Chondrocyte (in vitro differentiated cells): ENCODE measurements at places on chromosomes 12 and 14. TPM values are rescaled to one million over a fixed set of nuclear protein-coding genes. Genes with fewer than 3 reads are reported as not detected.

DNA sequence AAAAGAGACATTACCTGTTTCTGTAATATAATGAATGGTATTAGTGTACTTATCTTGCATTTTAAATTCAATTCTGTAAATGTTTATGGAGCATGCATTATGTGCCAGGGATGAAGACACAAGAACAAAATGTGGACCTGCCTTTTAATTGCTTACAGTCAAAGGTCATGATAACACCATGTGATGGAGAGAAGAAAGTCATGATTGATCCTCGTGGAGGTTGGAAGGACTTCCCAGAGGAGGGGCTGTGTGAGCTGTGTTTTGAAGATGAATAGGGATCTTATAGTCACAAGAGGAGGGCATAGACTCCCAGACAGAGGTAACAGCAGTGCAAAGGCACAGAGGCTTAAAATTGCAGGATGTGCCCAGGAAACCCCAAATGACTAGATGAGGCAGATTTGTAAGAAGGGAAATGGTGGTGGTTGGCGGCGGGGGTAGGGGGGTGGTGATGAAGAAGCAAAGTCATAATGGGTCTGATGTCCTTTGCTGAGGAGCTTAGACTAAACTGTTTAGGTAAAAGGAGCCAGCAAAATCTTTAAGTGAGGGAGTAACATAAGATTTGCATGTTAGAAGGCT lies 151.5 kb downstream of the PRKCH start:
- DNase-seq: no peak

- no peak for DNase-seq
Measured at GRCh38 chr12:92199819-92200576, 54.4 kb upstream of the BTG1 start.

DNA sequence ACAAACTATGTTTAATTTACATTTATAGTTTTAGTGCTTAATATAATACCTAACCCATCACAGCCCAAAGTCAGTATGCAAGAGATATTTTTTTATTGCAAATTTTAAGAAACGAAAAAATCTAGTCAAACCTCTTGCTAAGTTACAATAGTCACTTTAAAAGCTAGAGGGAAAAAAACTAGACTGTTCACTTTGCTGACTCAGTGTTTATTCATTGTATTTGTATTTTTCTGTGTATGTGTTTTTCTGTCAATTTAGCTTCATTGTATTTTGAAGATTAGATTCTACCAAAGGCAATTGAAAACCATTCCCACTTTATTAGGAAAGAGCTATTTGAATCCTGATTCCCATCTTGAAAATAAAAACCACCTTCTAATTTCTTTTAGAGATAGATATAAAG lies 891.5 kb downstream of the SLC16A7 start:
- DNase-seq: no peak

GRCh38 chr12:89260841-89261637 lies 91.3 kb downstream of the DUSP6 start:
- DNase-seq: no peak

GRCh38 chr12:47983541-47984115 lies 20.2 kb downstream of the TMEM106C start:
- DNase-seq: peak; percentile 91

GRCh38 chr14:71322655-71323250 lies 415.5 kb downstream of the PCNX1 start:
- DNase-seq: no peak

GRCh38 chr12:110619534-110619953 lies 5.6 kb downstream of the TCTN1 start:
- no peak for DNase-seq

DNA sequence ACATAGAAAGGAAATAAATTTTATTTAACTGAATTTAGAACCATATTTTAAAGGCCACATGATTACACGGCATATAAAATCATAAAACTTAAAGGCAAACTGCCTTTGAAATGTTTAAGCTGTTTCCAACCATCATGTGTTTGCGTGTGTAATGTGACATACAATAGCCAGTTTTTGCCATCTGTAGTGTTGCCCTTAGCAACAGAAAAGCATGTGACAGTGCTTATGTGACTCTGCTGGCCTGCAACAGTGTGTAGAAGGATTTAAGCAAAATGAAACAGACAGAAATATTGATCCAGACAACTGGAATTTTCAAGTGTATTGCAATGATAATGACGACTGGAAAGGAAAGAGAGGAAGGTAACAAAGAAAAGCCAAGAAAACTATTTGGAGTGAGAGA lies 49.5 kb downstream of the TSPAN19 start:
- DNase-seq: no peak

- DNase-seq: no peak
Measured at GRCh38 chr12:646442-647384, 16.5 kb downstream of the NINJ2 start.

DNA sequence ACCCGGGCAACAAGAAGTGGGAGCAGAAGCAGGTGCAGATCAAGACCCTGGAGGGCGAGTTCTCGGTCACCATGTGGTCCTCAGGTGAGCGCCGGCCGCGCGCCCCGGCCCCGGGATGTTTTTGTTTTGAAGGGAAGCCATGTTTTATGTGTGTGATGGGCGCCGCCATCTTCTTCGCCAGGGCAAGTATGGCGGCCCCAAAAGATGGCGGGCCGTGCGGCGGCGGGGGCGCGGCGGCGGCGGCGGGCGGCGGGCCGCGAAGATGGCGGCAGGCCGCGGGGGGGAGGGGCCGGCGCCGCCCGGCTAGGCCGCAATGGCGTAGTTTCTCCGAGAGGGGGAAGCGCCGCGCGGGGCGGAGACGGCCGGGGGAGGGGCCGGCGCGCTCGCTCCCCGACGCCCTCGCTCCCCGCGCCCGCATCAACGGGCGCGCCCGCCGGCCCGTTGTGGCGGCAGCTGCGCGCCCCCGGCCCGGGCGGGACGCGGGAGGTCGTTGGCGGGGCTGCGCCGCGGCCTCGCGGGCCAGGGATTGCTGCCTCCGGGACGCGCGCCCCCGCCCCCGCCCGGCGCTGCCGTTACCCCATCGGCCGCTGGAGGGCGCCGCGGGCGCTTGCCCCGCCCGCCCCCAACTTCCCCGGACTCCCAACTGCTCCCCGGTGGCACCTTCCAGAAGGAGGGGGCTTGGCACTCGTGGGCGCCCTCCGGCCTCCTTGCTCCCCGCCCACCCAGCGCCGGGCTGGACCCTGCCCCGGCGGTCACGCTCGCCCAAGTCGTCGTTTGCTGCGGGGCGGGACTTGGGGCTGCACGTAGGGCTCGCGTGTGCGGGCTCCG lies 1.1 kb downstream of the YY1 start:
- no peak for DNase-seq

DNA sequence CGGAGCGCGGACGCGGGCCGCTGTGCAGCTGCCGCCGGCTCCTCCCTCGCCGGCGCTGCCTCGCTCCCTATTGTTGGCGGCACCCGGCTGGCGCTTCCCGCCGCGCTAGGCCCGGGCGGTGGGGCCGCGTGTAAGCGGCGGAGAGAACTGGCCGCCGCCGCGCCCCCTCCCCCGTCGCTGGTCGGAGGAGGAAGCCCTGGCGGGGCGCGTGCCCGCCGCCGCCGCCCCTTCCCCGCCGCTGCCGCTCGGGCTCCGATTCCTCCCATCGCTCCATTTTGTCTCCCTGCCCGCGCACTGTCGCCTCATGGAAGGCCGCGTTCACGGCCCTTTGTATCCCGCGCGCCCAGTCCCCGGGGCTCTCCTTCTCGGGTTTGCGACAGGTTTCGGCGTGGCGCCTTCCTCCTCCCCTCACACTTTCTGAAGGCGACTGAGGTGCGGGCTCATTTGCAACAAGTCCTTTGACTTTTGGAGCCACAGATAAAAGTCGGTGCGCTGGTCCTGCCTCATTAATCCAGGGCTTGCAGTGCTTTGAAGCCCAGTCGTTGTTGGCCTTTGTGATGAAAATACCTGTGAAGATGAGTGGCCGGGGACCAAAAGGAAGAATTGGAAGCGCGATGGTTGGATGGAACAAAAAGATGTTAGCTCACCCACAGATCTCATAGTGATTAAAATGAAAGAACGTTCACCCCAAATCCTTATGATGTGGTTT lies 707 bp downstream of the CPSF6 start:
- DNase-seq: no peak

GRCh38 chr14:104283197-104284106 lies 145.1 kb downstream of the KIF26A start:
- DNase-seq: peak; percentile 84

DNA sequence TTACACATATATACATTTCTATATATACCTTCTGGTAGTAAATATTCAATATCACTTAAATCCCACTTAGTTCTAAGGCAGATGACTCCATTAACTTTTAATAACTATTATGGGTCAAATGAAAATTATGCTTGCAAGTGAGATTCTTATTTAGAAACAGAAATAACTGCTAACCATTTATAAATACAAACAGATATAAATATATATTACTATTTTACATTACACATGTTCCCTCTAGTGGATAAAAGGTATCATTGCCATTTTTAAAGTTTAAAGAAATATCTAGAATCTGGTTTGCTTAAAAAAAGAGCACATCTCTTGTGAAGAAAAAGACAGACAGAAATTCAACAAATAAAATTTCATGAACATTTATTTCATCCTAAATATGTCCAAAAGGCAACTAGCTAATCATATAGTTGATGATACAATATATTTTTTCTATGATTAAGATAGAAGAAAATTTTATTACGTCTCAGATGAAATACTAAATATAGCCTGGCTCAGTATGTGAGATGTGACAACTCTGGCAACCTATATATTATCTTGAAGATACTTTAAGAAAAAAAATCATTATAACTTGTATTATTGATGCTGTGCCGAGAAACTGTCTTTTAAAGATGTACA lies 11.7 kb upstream of the RAD51AP1 start:
- no peak for DNase-seq

GRCh38 chr12:112575559-112576067 lies 156.9 kb downstream of the PTPN11 start:
- no peak for DNase-seq

DNA sequence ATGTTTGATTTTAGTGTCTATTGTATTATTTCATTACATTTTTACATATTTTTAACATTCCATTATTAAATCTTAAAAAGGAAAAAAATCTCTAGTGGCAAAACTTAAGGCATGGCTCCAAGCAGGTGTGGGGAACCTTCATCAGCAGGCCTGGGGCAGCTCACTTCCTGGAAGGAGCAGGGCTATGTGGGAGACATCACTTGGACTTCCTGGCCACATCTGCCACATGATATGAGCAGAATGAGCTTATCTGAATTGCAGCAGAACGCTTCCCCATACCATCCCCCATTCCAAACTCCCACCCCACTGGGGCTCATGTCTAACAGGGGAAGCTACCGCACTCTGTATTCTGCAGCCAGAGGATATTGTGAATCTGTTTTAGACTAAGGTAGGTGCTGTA lies 35.0 kb upstream of the KCNA1 start:
- DNase-seq: no peak

DNA sequence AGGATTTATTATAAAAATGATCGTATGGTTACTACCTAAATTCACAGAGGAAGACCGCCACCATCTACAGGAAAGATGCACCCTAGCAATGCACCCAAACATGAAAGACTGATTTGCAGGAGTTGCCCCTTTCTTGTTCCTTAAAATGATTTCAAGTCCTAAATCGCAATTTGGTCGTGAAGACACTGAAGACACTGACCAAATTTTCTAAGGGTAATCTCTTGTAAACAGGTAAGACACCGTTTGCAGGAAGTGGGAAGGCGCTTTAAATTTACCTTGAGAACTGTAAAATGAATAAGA lies 1.0 kb downstream of the SOS2 start:
- no peak for DNase-seq

- DNase-seq: no peak
Measured at GRCh38 chr12:95126076-95126475, 52.7 kb upstream of the NR2C1 start.

DNA sequence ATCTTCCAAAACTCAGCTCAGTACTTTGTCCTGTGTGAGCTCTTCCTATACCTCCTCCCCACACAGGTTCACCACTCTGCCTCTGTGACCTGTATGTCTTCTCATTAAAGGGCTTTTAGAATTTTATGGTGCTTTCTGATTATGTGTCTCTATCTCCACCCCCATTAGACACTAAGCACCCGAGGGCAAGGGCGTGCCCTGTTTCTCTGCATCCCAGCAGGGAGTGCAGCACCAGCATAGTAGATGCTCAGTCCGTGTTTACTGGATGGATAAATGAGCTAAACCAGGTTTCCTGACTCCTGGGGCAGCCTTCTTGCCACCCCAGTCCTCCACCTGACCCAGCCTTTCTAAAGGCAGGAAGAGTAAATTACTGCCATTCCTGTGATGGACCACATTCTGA lies 333.8 kb downstream of the CACNA1C start:
- DNase-seq: no peak

- no peak for DNase-seq
Measured at GRCh38 chr12:70692681-70693288, 55.6 kb upstream of the PTPRB start.

- DNase-seq: no peak
Measured at GRCh38 chr14:34180434-34180833, 229.6 kb upstream of the EGLN3 start.

DNA sequence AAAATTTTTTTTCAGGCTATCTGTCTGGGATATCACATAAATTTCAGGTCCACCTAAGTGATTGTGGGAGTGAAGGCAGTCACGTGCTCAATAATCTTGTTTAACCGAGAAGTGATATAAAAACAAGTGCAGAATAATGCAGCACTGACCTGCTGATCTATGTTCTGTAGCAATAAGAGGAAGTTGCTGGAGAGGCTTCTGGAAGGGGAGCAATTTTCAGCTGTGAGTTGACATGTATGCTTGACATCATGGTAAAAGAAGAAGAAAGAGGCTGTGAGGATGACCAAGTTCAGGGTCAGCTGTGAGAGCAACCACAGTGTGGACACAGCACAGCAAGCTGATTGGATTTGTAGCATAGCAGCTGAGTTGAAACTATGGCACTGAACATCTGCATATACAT lies 172.0 kb upstream of the PELI2 start:
- no peak for DNase-seq

DNA sequence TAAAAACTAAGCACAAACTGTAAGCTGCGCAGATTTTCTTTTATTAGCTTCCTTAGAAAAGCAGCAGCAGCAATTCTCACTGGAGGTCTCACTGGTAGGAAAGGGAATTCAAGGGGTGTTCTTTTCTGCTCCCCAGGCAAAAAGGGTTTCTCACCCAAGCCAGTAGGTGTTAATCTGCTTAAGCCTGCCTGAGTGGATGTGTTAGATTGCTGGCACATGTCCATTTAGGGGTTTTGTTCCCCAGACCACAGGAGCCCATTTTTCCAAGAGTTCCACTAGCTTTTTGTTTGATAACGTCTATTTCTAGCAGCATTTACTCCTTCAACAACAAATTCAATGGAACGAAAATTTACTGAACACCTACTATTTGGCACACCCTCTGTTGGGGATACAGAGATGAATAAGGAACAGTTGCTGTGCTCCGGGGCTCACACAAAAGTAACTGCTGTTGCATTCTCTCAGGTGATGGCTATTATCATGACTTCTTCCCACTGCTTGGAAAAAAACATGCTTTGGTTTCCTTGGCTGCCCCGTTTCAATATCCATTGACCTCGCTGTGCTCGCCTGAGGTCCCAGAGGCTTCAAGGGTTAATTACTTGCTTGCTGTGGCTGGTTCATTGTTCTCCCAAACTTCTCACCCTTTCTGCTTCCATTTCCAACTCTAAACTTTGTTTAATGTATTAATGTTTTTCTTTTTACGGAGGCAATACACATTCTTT lies 31.1 kb upstream of the RIC8B start:
- DNase-seq: no peak

Gene MANSC4
- total RNA-seq: not detected in 3 replicates

Gene GZMH
- not detected in 3 replicates for total RNA-seq

Gene EXOC3L4
- total RNA-seq: not detected in 3 replicates

Gene DNAJC22
- 0.36 to 1.1 TPM (median 0.50 TPM) in 3 replicates for total RNA-seq

Gene TAS2R20
- 0.49 to 2.6 TPM (median 0.82 TPM) in 3 replicates for total RNA-seq

Gene NELL2
- not detected in 3 replicates for total RNA-seq

Gene KLHDC1
- total RNA-seq: 3.3 to 7.2 TPM (median 4.5 TPM) in 3 replicates

Gene IFI27L2
- total RNA-seq: 36.0 to 71.8 TPM (median 66.8 TPM) in 3 replicates

Gene CLEC7A
- total RNA-seq: not detected in 3 replicates

Gene CCND2
- total RNA-seq: 128 to 158 TPM (median 129 TPM) in 3 replicates

Gene P3H3
- 109 to 116 TPM (median 114 TPM) in 3 replicates for total RNA-seq
